ENCODE measurements at places on chromosomes 7 and 10.

DNA sequence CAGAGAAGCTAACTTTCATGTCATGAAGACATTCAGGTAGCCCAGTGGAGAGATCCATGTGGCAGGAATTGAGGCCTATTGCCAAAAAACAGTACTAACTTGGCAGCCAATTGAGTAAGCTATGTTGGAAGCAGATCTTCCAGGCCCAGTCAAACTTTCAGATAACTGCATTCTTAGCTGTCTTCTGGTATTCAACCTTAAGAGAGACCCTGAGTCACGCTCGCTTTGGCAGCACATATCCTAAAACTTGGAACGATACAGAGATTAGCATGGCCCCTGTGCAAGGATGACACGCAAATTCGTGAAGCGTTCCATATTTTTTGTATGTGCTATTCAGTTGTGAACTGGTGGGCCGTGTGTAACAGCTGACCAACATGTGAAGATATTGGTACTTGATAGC, 17.6 kb upstream of the ZNF518A start:
- DNase-seq: no peak

DNA sequence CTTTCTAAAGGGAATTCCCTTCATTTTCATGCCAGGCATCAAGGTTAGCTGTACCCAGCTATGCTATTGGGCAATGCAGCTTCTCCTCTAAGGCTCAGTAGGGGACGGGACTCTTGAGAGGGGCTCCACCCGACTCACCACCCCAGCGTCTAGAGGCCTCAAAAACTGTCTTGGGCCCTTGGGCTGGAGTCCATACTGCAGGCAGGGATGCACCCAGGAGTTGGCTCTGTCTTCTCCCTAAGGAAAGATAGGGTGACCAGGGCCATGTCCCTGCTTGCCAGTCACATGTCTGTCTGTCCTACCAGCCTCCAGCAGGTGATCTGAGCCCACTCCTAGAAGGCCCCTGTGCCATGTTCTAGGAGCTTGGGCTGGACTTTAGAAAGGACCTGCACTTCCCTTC, 1.2 kb downstream of the OPN4 start:
- DNase-seq: no peak

DNA sequence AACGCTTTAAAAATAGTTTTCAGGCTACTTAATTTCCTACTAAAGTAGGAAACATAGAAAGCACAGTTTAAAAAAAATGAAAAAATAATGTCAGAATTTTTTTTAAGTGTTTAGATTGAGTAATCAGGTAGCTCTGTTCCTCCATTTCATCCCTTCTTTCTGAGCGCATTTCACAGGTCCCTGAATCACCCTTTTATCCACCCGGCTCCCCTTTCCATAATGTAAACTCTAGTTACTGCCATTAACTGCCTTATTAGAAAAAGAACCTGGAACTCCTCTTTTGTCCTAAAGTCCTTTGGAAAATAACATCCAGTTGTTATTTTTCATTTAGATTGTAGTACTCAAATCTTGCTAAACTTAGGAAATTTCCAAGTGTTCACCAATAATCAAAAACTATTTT, 5.8 kb downstream of the KCND2 start:
- no peak for DNase-seq

- DNase-seq: no peak
Observed at GRCh38 chr7:8210845-8211724, 50.9 kb downstream of the ICA1 start.

- no peak for DNase-seq
Observed at GRCh38 chr10:89550509-89550908, 15.1 kb upstream of the SLC16A12 start.

Data from stimulated activated naive CD8-positive, alpha-beta T cell treated with anti-CD3 and anti-CD28 coated beads, Interleukin-15, amount 100 ng/mL, for 72 hours (primary cell).